ENCODE measurements at places on chromosomes 4 and X.
A peak's percentile ranks its signal among the peaks of the same experiment; 100 is the strongest.

- no peak for DNase-seq
Measured at GRCh38 chrX:44042116-44042515, 68.9 kb upstream of the NDP start.

DNA sequence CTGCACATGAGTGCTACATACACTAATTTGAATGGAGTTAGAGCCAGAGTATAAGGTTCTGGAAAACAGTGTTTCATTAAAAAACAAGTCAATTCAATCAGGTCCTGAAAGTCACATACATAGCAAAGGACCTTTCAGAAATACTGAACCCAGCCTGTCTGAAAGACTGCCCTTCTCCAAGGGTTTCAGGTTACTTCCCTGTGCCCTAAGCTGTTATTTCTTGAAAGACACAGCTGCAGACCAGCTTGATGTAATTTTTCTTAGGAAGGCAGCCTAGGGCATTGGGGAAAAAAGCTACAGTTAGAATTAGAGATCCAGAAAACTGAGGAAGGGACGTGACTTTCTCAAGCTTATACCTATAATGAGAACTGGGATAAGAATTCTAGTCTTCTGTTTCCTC, 155.9 kb upstream of the MAOA start:
- DNase-seq = no peak

GRCh38 chrX:3244203-3244743, 102.2 kb downstream of the MXRA5 start:
- peak; percentile 73 for DNase-seq

DNA sequence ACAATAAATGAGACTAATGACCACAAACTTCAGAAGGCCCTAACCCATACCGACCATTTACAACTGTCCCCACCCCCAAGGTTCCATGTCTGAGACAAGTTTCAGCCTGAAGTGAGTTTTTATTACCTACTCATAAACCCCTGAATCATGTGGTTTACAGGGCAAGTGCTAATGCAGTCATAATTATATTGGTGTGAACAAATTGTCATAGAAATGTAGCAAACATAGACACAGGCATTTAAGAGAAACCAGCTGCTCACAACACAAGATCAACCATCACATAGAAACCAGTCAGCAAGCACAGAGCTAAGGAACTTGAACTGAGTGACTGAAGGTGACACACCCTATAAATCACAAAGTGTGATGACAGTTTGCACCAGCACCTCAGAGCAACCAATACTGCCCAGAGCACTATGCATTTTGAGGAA, 173.8 kb upstream of the MID1 start:
- DNase-seq = no peak

GRCh38 chr4:130074096-130074495, 978.1 kb downstream of the C4orf33 start:
- DNase-seq = no peak

DNA sequence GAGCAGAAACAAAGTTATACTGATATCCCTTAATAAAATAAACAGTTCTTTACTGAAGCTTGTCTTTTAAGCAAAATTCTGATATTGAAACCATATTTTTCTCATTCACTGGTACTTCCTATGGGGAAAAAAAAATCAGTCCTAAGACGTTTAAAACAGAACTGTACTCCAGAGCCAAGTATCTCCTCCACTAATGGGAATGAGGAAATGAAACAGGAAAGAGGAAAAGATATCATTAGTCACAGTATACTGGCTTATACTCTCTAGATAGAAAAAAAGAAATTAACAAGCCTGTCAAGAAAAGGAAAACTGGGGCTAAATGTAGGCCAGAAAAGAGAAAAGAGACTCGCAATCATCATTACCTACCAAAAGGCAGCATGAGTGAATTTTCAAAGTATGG, 252.7 kb downstream of the CENPC start:
- no peak for DNase-seq

DNA sequence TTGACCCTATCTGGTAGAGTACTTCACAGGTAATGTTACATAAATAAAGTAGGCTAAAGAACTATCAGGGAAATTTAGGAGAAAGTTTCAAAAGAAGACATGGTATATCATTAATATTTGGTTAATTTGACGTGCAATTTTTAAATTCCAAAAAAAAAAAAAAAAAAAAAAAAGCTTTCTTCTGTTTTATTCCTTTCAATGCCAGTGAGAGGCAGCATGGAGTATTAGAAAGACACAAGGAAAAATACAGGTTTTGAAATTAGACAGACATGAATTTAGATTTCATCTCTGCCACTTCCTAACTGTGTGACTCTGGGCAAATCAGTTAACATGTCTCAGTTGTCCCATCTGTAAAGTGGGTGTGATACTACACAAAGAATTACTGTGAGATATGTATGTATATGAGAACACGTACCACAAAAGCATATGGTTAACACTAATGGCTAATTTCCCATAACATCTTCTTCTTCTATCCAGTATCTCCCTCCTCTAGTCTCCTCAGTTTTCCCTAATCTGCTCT, 132.5 kb downstream of the GPC3 start:
- DNase-seq = no peak

GRCh38 chrX:56284269-56284668, 52.1 kb downstream of the KLF8 start:
- DNase-seq = no peak

GRCh38 chr4:184420881-184421416, 53.4 kb downstream of the IRF2 start:
- no peak for DNase-seq

- DNase-seq = no peak
Measured at GRCh38 chrX:148649145-148649795, 148.9 kb downstream of the AFF2 start.

GRCh38 chr4:10026485-10026884, 5.2 kb upstream of the SLC2A9 start:
- DNase-seq = no peak
